K562 (cell line): ENCODE measurements at places on chromosomes 2 and 18. TPM values are rescaled to one million over a fixed set of nuclear protein-coding genes. Genes with fewer than 3 reads are reported as not detected.

LCLAT1 gene
- total RNA-seq: 28.6 and 29.7 TPM in 2 replicates

MBD5 gene
- total RNA-seq: 9.8 and 13.9 TPM in 2 replicates

MATN3 gene
- not detected in 2 replicates for total RNA-seq

DSG3 gene
- 0.07 and 0.18 TPM in 2 replicates for total RNA-seq

DTNB gene
- 0.81 and 0.82 TPM in 2 replicates for total RNA-seq

- DNase-seq: no peak
Observed at GRCh38 chr2:170145675-170146432, 32.1 kb upstream of the MYO3B start.

DNA sequence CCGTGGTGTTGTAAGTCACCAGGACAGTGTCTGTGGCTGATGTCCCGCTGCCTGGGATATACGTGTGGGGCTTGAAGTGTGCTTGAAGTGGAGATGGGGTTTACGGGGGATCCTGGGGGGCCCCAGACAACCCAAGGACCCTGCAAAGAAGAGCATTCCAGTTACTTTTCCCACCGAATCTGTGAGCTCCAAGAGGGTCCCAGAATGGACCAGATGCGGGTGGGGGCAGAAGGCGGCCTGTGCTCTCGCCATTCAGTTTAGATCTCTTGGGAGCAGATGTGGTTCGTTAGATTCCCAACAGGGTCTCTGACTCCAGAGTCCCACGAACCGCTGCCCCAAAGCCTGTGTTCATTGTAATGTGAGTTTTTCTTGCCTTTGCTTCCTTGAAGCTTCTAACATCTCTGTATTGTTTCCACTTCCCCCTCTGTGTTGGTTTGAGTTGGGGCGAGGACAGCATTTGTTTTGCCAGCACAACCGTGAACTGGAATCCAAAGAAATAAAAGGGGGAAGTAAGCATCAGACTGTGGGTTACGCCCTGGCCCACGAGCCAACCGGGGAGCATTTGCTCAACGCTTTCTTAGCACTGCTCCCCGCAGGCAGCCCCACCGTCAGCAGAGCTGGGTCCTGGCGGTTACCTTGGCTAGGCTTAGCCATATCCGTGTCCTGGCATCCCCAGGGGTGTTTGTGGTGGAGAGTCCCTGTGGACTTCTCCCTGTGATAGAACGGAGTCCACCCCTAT lies 92.1 kb downstream of the SH3BP4 start:
- DNase-seq: no peak

- DNase-seq: no peak
Observed at GRCh38 chr18:56890632-56891031, 239.5 kb downstream of the WDR7 start.

GRCh38 chr2:42229949-42230348 lies 60.8 kb downstream of the EML4 start:
- DNase-seq: no peak

DNA sequence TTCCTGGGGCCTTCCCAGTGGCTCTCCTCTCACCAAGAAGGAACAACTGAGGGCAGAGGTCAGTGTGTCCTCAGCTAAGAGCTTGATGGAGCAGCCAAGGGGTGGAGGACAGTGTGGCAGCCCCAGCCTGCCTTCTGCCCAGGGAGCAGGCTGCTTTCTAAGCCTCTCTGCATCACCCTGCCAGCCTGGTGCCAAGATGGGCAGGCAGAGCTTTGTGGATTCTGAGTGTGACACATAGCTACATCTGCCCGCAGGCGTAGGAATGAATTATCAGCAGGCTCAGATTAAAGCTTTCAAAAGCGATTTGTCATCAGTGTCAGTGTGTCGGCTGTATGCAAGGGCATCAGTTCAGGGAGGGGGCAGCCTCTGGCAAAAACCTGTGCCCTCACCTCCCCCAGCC lies 8.7 kb downstream of the MAL start:
- no peak for DNase-seq

GRCh38 chr2:98654699-98655495 lies 46.5 kb downstream of the UNC50 start:
- DNase-seq: no peak

GRCh38 chr18:50115095-50115494 lies 79.9 kb downstream of the MYO5B start:
- no peak for DNase-seq

- DNase-seq: no peak
Observed at GRCh38 chr2:82789851-82790205, 1669.3 kb downstream of the SUCLG1 start.

- no peak for DNase-seq
Observed at GRCh38 chr2:48444404-48444803, 85.5 kb upstream of the STON1 start.

- DNase-seq: no peak
Observed at GRCh38 chr18:45014047-45014501, 333.4 kb downstream of the SETBP1 start.

DNA sequence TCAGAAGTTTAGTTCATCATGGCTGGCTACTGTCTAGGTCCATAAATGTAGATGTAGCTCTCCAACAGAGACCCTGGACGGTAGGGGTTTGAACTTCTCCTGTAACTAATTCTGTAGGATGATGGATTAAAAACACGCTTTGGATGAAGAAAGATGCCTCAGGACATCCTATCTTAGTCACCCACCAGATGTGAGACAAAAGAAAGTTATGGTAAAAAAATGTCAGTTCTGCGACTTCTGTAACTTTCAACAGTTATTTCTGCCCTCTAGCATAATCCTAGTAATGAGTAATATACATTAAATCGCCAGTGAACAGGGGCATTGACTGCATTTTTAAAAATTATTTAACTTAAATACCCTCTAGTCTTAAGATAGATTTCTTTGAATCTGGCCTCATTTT lies 210.1 kb upstream of the LRATD1 start:
- no peak for DNase-seq

DNA sequence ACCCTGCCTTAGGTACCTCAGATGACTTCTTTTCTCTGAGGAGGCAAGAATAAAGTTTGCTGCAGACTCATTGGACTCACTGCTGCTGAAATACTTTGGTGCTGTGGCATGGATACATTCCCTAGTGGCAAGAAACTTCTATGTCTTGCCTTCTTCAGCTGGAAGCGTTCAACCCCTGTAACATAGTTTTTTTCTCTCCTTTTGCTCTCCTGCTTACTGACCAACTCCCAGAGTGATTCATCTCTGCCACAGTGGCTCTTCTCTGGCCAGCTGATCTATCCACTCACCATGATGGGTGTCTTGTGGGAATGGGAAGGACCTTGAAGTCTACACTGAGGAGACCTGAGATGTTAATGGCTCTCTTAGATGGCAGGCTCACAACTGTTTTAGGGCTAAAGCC lies 309.3 kb upstream of the LRRTM4 start:
- no peak for DNase-seq
